Aorta (tissue), 5 donors: ENCODE measurements at places on chromosomes 7 and 10.

DNA sequence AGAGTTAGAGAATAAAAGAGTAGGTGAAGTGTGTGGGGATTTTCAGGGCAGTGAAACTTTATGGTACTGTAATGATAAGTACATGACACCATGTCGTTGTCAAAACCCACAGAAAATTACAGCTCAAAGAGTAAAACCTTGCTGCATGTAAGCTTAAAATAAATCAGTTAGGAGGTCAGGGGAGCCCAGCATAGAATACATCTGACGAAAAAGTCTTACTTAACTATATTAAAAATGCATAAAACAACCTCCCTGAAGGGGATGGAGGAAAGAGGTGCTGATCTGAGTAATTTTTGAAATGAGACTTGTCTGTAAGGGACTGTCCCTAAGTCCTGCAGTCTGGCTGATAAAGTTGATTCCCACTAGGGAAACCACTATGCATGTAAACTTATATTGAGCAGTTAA is 49.8 kb upstream of the AKR1E2 start:
- no peaks in the 10 kb centered on the region for H3K27me3 ChIP-seq
- no peak overlapping the region for H3K4me3 ChIP-seq
- H3K27ac ChIP-seq = no peak overlapping the region
- no peaks in the 10 kb centered on the region for H3K36me3 ChIP-seq

DNA sequence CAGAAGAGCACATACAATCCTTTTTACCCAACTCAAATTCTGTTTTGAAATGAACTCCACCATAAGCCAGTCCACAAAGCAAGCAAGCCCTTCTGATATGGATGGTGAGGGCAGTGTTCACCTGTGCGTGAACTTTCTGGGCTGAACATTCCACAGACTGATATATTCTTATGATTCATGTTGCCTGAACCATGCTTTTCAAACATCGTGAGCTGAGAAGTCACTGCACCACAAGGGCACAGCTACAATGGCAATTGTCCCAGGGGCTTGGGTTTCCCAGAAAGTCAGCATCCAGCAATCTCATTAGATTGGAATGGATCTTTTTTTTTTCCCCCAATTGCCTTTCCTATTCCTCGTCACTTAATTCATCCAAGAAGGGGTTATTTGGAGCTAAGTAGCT is 86.9 kb upstream of the ZNF438 start:
- no peaks in the 10 kb centered on the region for H3K36me3 ChIP-seq
- no peak overlapping the region for H3K4me3 ChIP-seq
- H3K27me3 ChIP-seq = no peaks in the 10 kb centered on the region
- DNase-seq = no peak
- peaks cover 2% of the 10 kb centered on the region for H3K4me1 ChIP-seq

- H3K27ac ChIP-seq = no peak overlapping the region
- H3K36me3 ChIP-seq = no peaks in the 10 kb centered on the region
- no peaks in the 10 kb centered on the region for H3K4me1 ChIP-seq
- no peaks in the 10 kb centered on the region for H3K27me3 ChIP-seq
- H3K4me3 ChIP-seq = no peak overlapping the region
Measured at GRCh38 chr7:1815051-1815481, 145.0 kb downstream of the ELFN1 start.

GRCh38 chr7:151246851-151247580 is 1.5 kb downstream of the SMARCD3 start:
- no peaks in the 10 kb centered on the region for H3K27me3 ChIP-seq
- no peaks in the 10 kb centered on the region for H3K4me1 ChIP-seq
- H3K36me3 ChIP-seq = no peaks in the 10 kb centered on the region

DNA sequence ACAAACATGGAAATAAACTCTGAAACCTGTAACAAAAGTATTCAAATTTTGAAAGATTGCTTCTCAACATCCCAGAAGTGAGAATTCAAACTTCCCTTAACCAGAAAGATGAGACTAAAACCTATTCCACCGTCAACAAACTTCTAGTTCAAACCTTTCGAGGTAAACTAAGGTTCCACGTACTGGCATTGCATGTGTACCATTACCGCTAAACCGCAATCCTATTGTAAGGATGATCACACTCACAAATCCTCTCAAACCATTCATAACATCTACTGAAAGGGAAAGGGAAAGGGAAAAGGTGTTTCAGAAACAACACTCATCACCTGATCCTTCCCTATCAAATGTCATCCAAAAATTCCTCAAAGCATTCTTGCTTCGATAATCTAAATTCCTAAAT is 3.1 kb downstream of the SMURF1 start:
- no peak for DNase-seq
- H3K4me1 ChIP-seq = peaks cover 3% of the 10 kb centered on the region
- H3K27ac ChIP-seq = peak overlapping the region; percentile 41
- H3K36me3 ChIP-seq = no peaks in the 10 kb centered on the region
- no peaks in the 10 kb centered on the region for H3K27me3 ChIP-seq
- H3K4me3 ChIP-seq = peak overlapping the region; percentile 77

DNA sequence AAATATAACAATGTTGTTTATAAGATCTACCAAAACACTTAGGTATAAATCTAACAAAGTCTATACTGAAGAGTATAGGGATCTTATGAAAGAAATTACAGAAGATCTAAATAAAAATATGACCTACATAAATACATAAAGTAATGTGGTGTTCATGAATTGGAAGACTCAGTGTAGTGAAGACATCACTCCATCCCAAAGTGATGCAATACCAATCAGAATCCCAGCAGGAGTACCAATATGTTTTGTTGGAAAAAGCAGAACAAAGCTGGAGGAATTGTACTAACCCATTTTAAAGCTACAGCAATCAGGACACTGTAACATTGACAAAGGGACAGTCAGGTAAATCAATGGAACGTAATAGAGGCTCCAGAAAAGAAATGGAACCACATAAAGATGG is 76.4 kb downstream of the CCSER2 start:
- no peaks in the 10 kb centered on the region for H3K27me3 ChIP-seq
- no peak for DNase-seq
- H3K4me3 ChIP-seq = no peak overlapping the region
- no peaks in the 10 kb centered on the region for H3K36me3 ChIP-seq
- no peak overlapping the region for H3K27ac ChIP-seq

GRCh38 chr10:61896854-61897661 is 4.4 kb upstream of the ARID5B start:
- H3K36me3 ChIP-seq = no peaks in the 10 kb centered on the region
- peak overlapping the region; percentile 4 for H3K27ac ChIP-seq
- no peaks in the 10 kb centered on the region for H3K27me3 ChIP-seq
- peak overlapping the region; percentile 6 for H3K4me3 ChIP-seq
- DNase-seq = peak; percentile 81
